ENCODE measurements at places on chromosomes 13 and 19.

DNA sequence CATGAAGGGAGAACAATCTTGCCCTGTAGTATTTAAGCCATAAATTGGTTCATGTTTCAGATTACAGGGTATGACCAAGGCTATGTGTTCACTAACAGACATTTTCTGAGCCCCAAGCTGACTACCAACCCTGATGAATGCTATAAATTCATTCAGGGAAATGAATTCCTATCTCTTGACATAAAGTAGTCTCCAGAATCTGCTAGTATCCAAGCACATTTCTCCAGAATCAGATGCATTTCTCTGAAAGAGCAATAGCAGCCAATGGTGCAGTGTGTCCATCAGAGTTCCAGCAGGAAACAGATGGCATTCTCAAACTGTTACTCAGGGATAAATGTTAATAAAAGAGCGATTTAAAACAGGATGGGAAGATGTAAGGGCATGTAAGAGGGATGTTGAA is 226.4 kb downstream of the COG6 start:
- DNase-seq, result no peak

- no peak for DNase-seq
These were observed 1189.9 kb downstream of the UQCRFS1 start for GRCh38 chr19:28023064-28023463.

DNA sequence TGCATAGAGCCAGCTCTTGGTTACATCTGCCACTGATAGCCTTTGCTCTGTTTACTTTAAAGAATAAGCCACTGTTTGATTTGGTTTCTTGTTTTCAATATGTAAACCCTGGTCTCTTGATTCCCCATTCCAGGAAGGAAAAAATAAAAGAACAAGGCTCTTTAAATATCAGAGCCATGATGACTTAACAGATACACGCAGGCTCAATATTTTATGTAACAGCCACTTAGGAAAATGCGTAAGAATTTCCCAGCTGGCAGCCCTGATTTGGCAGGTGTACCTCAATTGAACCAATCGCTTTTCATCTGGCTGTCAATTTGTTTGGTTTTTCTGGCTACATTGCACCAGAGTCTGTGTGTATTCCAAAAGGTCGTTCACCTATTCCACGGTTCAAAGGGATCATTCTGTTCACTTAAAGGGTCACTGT is 65.6 kb downstream of the IRS2 start:
- DNase-seq, result no peak

GRCh38 chr19:1026783-1027649 is 608 bp downstream of the CNN2 start:
- DNase-seq, result no peak

DNA sequence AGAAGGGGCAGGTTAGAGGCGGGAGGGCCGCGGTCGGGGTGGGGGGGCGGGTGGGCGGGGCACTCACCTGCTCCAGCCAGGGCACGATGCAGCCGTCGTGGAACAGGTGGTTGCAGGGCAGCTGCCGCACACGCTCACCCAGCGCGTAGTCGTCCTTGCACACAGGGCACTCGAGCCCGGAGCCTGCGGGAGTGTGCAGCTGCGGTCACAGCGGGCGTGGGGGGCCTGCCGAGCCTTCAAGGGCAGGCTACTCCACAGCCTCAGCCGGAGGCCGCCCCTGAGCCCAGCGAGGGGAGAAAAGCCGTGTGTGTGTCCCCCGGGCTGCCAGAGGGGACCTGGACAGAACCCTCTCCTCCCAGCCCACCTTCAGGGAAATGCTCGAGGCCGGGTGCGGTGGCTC is 8.6 kb downstream of the FGF22 start:
- DNase-seq, result no peak

GRCh38 chr13:28622286-28622685 is 36.6 kb upstream of the POMP start:
- no peak for DNase-seq

DNA sequence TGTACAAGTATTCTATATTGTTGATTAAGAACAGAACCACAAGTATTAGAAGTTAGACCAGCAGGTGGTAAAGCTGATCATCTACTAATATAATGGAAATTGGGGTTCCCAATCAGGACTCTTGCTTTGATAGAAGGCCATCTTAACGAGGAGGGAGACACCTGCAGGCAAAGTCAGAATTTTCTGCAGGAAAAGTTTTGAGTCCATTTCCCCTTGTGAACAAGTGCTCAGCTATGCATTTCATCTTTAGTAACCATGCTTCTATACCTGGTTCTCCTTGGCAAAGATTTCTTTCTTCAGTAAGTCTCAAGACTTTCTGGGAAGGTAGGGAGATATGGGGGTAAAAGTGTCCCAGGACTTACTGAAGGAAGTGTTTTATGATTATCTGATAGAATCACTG is 36.1 kb upstream of the USPL1 start:
- no peak for DNase-seq

DNA sequence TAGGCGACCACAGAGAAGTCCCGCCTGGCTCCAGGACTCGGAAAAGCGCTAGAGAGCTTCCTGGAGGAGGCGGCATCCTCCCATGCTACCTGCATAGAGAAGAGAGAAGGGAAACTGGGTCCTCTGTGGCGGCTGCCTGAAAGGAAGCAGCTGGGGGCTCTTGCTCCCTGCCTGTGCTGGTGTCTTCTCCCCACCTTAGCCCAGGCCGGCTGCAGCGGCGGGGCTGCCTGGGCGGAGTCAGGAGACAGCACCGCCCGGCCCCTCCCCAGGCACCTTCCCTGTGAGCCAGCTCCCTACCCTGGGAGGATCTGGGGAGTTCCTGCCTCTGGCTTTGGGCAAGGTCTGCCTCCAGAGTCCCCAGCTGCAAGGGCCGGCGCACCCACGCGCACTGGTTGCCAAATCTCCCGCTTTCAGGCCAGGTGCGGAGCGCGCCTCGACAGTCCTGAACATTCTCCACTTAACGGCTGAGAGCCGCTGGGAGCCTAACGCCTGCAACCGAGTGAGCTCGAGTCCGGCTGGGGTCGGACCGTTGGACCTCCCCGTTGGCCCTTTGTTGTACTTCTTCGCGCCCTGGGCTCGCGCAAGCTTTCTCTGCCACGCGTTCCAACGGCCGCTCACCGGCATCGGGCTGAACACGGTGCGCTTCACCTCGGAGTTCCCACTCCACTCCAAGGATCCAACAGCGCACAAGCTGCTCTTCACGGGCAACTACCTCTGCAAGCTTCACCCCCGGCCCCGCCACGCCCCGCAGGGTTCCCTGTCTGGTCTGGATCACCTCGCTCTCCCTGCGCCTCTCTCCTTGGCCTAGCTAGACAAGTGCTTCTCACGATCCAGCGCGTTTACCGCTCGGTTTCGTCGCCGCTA is 21.8 kb upstream of the ZNF30 start:
- no peak for DNase-seq

- peak; percentile 74 for DNase-seq
These were observed 6.0 kb downstream of the RCN3 start for GRCh38 chr19:49533551-49534488.

DNA sequence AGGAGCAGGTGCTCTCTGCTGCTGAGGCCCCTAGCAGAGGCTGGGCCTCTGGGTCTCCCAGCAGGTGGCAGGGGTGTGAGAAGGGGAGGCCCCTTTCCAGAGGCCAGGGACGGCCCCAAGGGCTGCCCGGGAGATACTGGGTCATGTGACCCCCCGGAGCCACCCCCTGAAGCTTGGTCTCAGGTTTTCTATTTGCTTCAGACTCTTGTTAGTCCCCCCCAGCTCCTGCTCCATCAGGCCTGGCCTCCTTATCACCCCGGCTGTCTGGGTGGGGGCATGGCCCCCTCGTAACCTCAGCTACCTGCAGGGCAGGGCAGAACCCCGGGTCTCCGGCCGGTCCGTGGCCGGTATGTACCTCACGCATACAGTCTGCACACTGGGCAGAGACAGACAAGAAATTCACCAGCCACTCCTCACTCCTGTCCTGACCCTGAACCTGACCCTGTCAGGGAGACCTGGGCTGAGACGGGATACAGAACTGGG is 13.2 kb upstream of the TCF3 start:
- no peak for DNase-seq

DNA sequence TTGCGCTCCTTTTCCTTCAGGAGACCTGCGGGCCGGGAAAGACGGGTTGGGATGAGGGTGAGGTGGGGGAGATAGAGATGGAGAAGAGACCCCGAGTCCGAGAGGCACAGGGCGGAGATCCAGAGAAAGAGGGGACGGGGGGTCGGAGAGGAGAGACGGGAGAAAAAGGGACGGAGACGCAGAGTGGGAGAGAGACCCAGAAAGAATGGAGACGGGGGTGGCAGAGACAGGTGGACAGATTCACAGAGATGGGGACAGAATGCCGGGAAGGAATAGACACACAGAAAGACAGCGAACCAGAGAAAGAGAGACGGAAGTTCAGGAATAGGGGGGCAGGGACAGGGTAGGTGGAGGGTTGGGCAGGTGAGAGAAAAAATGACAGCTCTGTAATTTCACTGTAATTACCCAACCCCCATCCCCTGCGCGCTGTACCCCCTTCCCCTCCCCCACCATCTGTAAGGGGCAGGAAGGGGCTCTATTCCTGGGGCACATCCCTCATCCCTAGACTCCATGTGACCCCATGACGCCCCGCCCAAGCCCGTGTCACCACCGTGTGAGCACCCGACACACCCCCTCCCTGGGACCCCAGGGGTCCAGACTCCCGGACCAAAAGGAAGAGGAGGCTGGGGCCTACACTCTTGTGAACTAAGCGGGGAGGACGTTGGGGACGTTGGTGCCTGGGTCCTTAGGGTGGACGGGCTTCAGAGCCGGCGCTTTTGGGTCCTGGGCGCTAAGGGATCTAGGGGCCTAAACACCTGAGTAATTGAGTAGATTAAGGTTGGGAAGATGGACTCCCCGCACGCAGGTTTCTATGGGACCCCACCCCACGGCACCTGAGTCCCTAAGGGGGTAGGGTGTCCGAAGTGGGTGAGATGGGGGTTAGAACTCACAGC is 967 bp downstream of the DBP start:
- DNase-seq, result no peak

DNA sequence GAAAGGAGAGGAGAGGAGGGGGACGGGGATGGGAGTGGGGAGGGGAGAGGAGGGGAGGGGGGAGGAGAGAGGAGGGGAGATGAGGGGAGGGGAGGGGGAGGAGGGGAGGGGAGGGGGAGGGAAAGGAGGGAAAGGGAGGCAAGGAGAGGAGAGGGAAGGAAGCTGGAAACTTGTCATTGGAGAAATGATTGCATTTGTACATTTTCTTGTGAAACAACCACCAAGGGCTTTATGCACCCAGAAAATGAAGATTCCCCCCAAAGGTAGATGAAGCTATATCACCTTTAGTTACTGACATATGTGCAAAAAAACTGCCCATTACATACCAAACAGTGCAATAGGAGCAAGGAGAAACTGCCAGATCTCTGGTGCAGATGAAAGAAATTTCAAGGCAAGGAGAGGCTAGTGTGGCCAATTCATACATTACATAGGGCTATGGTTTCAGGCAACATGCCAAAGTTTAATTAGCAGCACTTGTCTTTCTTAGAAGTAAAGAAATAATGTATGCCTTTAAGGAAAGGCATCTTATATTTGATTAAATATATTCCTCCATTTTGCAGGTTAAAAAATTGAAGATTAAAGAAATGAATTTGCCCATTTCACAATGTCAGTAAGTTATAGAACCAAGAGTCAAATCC is 49.5 kb upstream of the STK24 start:
- DNase-seq, result no peak

- no peak for DNase-seq
These were observed 1.1 kb upstream of the KCTD15 start for GRCh38 chr19:33795370-33796163.

Data from activated CD4-positive, alpha-beta T cell treated with anti-CD3 and anti-CD28 coated beads for 1 hour (primary cell).